ENCODE measurements at places on chromosomes 5 and 9.

GRCh38 chr9:91416096-91416712 lies 7.4 kb downstream of the NFIL3 start:
- DNase-seq = no peak

DNA sequence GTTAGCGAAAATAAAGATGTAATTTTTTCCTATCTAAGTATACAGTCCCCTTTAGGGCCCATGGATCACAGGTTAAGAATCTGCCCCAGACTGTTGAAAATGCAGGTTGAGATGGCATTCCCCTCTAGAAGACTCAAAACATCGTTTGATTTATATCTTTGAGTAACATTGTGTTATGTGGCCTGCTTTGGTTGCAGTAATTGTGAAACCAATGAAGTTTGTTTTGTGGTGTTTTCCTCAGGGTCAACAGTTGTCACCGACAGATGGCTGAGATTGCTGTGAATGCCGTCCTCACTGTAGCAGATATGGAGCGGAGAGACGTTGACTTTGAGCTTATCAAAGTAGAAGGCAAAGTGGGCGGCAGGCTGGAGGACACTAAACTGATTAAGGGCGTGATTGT lies 7.8 kb downstream of the CCT5 start:
- DNase-seq = no peak

- DNase-seq = no peak
These were observed 92.6 kb upstream of the TRIM32 start for GRCh38 chr9:116594547-116594946.

- DNase-seq = peak; percentile 71
These were observed 15.5 kb downstream of the SURF6 start for GRCh38 chr9:133320421-133320881.

DNA sequence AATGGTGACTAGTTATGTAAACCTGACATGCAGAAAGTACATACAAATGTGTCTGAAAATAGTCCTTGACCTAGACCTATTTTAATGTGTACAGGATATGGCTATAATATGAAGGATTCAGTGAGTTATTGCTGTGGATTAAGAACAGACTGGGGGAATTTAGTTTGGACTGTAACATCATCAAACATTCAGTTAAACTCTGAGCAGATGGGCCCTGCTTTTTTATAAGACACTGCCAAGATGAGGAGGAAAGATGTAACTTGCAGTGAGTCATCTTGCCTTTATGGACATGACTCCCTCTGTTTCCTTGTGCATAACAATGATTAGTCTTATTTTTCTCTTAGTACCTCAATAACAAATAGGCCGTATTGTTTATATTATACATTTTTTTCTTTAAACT lies 12.2 kb downstream of the PPP3R2 start:
- DNase-seq = no peak

DNA sequence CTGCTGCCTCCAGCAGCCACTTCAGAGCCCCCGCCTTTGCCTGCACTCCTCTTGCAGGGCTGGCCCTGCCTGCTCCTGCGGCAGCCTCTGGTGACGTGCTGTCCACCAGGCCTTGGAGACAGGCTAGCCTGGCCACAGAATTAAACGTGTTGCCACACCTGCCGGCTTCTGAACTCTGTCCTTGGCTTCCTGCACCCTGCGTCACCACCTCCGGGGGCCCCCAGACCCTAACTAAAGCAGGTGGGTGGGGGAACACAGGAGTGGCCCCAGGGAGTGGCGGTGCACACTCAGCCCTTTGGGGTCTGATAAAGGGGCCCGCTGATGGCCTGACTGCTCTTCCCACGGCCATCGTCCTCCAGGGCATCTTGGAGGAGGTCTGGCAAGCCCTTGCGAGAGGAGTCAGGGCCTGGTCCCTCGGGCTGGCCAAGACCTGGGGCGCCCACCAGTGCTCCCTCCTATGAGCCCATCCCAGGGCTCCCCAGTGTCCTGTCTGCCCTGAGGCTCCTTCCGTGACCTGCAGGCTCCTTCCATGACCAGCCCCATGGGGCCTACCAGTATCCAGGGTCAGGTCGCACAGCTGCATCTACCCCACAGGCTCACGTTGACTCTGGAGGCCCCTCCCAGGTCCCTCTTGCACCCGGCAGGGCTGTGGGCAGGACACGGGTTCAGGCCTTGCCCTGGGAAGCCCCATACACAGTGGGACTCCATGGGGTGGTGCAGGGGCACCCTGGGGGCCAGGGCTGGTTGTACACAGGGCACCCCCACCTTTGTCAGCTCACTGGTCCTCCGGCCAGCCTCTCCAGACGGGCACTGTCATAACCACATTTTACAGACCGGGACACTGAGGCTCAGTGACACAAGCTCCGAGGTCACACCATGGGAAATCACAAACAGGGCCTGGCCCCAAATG lies 1.0 kb upstream of the MAMDC4 start:
- no peak for DNase-seq

DNA sequence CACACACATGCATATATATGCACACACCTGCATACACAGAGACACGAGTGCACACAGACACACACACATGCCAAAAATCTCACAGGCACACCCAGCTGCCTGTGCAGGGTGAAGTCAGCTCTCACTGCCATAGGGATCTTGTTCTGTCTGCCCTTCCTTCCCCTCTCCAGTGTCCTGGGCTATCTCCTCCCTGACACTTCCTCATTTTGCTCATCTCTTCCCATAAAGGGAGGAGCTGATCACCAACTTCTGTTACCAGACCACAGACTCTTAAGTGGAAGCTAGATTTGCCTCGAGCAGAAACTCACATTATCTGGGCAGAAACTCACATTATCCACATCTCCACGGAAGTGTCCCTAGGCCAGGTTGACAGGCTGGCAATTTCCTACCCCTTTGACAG lies 28.7 kb downstream of the LCP2 start:
- DNase-seq = no peak

DNA sequence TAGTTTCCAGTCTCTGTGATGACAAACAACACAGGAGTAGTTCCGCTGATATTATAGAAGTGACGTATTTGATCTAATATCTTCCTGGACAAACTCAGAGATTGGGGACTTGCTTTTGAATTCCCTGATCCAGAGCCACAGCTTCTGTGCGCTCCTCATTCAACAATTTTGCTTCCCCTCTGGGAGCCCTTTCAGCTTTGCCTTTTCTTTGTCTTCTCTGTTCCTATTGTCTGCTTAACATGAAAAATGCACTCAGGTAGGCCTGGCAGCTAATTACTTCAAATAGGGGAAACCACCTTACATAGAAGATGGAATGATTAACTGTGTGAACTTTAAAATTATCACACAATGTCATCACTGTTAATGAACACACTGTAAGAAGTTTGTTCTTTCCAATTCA lies 192.9 kb downstream of the EPB41L4A start:
- DNase-seq = no peak

GRCh38 chr5:134943547-134943946 lies 24.2 kb upstream of the CATSPER3 start:
- no peak for DNase-seq

GRCh38 chr5:141709699-141710267 lies 27.8 kb upstream of the ARAP3 start:
- no peak for DNase-seq

GRCh38 chr5:75758116-75758515 lies 40.9 kb upstream of the POC5 start:
- no peak for DNase-seq

- DNase-seq = no peak
These were observed 48.5 kb upstream of the NEK6 start for GRCh38 chr9:124209279-124209678.

- DNase-seq = no peak
These were observed 38.0 kb downstream of the VCAN start for GRCh38 chr5:83509540-83509939.

GRCh38 chr5:137341831-137342230 lies 157.3 kb downstream of the SPOCK1 start:
- DNase-seq = no peak

DNA sequence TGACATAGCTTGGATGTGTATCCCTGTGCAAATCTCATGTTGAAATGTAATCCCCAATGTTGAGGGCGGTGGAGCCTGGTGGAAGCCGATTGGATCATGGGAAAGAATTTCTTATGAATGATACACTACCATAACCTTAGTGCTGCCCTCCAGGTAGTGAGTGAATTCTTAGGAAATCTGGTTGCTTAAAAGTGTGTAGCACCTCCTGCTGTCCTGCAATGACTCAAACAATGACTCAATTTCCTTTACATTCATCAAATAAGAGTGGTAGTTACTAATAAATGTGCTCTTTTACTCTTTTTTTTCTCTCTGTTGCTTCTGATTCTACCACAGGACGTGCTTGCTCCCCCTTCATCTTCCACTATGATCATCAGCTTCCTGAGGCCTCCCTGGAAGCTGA lies 1696.0 kb upstream of the CDH9 start:
- DNase-seq = no peak

DNA sequence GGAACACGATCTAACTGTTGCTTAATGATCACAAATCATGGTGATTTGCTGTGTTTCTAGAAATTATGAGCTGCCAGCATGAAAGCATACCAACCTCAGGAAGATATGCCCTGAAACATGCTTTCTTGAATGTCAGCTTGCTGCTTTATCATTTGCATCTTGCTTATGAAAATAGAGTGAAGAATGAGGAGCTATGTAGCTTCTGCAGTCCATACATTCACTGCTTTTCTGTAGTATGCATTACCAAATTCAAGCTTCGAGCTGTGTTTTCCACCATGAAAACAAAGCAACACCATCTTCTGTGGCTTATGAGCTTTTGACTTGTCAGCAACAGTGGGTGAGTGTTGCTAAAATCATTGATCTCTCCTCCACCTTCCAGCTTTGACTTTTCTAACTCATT lies 16.5 kb downstream of the F2RL2 start:
- DNase-seq = no peak

- DNase-seq = no peak
These were observed 29.2 kb downstream of the GARNL3 start for GRCh38 chr9:127293767-127294166.

DNA sequence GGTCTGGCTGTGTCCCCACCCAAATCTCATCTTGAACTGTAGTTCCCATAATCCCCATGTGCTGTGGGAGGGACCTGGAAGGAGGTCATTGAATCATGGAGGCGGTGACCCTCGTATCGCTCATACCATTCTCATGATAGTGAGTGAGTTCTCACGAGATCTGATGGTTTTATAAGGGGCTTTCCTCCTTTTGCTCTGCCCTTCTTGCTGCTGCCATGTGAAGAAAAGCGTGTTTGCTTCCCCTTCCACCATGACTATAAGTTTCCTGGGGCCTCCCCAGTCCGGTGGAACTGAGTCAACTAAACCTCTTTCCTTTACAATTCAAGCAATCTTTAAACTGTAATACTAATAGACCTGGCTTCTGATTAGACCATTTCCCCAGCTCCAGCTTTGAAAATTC lies 92.2 kb upstream of the SARDH start:
- no peak for DNase-seq

DNA sequence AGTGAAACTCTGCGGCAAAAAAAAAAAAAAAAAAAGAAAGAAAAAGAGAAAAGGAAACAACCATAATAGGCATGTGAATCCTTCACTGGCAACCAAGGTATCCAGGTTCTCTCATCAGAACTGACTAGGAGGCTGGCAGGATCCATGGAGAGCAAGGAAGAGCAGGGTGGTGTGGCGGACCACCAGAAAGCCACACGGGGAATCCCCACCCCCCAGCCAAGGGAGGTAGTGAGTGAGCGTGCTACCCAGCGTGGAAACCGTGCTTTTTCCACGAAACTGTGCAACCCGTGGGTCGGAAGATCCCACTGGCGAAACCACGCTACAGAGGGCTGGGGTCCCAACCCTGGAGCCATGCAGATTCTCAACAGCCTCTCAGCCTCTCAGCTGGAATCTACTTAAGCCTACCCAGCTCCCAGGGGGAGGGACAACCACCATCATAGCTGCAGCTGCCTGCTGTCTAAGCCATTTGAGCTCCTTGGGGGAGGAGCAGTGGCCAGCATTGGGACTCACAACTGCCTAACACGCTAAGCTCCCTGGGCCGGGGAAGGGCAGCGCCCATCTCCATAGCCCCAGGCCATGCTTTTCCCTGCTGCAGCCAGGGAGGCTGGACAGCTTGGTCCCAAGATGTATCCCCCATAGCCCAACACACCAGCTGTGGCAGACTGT lies 91.6 kb downstream of the PRELID2 start:
- DNase-seq = no peak

DNA sequence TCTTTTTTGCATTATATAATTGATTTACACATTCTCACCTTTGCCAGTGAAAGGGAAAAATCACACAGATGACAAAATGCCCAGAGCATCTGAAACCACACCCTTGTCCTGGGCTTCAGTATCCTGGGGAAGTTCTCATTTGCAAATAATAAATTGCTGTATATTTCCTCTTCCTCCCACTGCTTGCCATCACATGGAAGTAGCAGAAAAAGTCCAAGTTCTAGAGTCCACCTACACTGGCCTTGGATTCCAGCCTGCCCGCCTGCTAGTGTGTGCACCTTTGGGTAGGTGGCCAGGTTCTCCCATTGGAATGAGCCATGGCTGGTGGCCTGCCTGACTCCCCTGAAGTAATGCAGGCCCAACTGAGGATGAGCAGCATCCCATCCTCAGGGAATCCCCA lies 149.4 kb downstream of the GADD45G start:
- DNase-seq = no peak

GRCh38 chr5:135051872-135052271 lies 17.8 kb upstream of the PITX1 start:
- no peak for DNase-seq

DNA sequence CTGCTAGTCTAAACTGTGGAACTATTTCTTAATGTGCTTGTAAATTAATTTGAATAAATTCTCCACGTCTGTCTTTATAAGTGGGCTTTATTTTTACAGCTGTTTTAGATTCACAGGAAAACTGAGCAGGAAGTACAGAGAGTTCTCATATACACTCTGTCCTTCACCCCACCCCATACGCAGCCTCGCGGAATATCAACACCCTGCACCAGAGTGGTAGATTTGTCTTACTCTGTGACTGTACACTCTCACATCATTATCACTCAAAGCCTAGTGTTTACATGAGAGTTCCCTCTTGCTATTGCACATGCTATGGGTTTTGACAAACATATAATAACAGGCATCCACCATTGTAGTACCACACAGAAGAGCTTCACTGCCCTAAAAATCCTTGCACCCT lies 179.7 kb upstream of the DAB2 start:
- DNase-seq = no peak

DNA sequence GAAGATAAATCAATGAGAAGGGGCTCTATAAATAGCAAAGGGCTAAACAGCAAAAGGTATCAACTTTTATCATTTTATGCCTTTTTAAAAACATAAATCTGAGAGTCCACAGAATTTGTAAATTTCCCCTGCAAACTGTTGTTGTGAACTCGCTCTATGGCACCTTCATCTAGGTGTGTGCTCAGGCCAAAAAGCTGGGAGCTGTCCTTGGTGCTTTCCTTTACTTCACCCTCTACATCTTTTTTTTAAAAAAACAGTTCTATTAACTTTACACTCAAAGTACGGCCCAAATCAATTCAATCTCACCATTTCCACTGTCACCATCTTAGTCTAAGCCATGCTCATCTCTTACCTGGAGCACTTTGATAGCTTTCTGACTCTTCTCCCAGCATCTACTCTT lies 108.2 kb upstream of the GPR151 start:
- DNase-seq = no peak

GRCh38 chr5:65244031-65244430 lies 237.7 kb downstream of the ADAMTS6 start:
- no peak for DNase-seq

GRCh38 chr9:86525182-86525581 lies 171.0 kb upstream of the TUT7 start:
- DNase-seq = no peak

Measured in lower leg skin (tissue), 4 donors.